Stimulated activated CD8-positive, alpha-beta memory T cell treated with anti-CD3 and anti-CD28 coated beads, Interleukin-4, amount 100 ng/mL, for 24 hours (primary cell): ENCODE measurements at places on chromosomes 2 and 18.

DNA sequence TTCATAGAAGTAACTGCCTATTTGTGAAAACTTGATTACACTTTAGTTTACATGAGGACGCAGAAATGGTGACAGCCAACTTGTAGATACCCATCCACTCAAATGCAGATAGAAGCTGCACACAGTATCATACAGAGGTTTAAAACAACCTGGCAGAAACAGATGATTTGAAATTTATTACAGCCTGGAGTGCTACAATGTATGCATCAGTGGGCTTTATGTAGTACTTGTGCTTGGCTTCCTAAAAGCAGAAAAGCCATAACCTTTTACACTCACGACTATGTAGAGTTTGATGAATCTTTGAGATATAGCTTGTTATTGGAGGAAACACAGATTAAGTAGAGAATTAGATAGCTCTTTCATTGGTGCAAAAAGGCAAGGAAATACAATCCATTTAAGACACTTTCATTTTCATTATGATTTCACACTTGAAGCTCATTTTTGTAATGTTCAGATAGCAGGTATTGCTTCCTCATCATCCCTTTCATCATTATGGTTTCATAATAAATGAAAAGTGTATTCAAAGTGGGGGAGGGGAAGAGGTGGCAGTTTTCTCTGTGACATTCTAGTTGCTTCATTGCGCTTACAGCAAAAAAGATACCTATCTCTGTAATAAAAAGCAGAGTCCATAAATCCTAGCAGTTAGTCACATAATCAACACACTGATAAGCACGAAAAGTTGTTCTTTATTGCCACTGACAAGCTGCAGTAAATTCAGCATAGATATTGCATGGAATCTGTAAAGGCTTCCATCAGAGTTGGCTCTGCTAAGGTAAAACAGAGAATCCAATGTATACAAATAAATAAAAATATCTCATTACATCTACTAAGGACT lies 789.8 kb upstream of the FSHR start:
- DNase-seq, result no peak

GRCh38 chr18:14026199-14026598 lies 106.0 kb downstream of the ZNF519 start:
- DNase-seq, result no peak

- DNase-seq, result no peak
These were observed 34.1 kb upstream of the SOS1 start for GRCh38 chr2:39154944-39155343.

DNA sequence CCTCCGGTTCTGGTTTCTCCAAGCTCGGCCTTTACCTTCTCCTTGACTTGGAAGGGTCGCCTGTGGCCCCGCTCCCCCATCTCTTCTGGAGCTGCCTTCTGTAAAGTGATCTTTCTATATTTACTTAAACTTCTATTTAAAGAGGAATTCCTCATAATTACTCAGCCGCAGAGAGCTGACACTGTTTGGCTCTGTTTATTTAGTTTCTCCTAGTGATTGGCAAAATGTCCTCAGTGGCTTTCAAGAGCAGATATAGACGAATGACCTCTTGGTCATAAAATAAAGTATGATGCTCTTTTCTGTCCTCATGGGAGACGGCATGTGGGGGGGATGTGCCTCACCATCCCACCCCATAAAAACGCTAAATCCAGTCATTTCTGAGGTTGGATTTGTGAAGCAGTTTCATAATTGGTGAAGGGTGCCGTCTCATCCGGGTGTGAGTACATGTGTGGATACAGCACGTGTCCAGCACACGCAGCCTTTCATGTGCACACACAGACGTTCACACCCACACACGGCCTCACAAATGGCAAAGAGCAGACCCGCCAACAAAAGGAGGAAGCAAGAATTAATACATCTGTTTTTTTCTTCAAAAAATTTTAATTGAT lies 43.4 kb upstream of the SMAD7 start:
- no peak for DNase-seq

DNA sequence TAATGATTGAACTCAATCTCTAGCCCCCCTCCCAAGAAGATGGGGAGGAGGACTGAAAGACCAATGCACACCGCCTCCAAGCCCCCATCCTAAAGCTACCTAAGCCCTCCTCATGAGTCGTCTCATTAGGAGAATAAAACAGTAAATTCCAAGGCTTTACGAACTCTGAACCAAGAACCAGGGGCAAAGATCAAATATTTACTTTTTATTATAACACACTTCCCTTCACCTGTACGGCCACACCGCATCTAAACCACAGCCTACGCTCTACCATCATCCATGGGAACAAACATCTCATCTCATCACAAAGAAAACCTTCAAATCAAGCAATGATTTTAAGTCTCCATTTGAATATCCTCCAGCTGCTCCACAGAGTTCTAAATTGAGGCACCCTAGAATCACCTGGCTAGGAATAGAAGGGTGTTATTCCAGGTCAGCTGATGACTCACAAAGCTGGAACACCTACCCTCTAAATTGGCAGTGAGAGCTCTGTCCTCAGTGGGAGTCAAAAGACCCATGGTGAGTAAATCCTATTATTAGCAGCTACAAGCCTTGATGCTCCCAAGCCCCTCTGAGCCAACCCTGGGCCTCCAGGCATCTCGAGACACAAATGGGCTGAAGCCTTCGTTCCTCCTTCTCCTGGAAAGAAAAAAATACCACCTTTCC lies 45.6 kb upstream of the BZW1 start:
- no peak for DNase-seq

- DNase-seq, result no peak
These were observed 17.8 kb upstream of the INO80C start for GRCh38 chr18:35515460-35516130.

DNA sequence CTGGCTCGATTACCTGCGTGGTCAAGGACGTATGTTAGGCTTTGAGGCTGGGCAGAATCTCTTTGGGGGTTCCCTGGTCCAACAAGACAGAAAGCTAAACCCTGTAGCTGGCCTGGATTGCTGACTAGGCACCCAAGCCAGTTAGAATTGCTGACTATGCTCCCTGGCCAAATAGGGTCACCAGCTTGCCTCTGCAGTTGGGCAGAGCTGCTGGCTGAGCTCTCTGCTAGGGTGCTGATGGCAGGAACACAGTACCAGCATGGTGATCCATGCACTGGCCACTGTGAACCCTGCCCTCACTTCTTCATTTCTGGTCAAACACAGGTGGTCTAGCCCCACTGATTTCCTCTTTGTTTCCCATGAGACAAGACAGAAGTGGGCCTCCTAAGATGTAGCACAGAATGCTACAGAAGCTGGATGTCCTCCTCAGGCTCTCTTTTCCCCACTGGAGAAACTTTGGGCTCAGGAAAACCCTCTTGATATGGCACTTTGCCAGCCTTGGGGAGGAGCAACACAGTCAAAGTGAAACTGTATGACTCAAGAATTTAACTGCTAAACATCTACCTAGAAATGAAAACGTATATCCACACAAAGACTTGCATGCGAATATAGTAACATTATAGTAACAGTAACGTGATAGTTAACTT lies 20.8 kb downstream of the SP140L start:
- no peak for DNase-seq

DNA sequence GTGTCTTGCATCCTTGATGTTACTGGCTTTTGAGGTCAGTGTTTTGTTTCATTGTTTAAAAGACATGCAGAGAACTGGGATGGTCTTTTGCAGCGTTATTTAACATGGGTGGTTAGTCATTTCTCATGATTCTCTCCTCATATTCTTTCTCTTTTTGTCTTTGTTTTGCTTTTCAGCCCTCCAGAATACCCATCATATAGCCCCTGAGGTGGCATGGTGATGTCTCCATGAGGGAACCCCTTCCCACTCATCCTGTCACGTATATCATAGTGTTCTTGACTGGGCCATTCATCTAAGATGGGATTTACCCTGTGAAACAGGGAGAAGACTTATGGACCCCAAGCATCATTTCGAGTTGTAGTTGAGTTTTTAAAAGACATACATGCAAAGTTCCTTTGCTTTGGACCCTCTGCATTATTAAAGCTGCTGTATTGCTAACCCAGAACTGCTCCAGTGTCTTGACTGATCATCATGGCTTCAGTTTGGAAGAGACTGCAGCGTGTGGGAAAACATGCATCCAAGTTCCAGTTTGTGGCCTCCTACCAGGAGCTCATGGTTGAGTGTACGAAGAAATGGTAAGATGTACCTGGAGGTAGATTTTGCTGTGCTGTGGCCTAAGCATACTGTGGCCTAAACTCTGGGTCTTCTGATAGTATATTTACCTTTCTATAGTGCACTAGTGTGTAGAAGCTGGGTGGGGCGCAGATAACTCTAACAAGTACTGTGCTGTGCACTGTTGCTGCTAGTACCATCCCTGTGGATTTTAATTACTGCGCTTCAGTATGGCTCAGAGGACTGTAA lies 1.4 kb downstream of the EHBP1 start:
- no peak for DNase-seq

DNA sequence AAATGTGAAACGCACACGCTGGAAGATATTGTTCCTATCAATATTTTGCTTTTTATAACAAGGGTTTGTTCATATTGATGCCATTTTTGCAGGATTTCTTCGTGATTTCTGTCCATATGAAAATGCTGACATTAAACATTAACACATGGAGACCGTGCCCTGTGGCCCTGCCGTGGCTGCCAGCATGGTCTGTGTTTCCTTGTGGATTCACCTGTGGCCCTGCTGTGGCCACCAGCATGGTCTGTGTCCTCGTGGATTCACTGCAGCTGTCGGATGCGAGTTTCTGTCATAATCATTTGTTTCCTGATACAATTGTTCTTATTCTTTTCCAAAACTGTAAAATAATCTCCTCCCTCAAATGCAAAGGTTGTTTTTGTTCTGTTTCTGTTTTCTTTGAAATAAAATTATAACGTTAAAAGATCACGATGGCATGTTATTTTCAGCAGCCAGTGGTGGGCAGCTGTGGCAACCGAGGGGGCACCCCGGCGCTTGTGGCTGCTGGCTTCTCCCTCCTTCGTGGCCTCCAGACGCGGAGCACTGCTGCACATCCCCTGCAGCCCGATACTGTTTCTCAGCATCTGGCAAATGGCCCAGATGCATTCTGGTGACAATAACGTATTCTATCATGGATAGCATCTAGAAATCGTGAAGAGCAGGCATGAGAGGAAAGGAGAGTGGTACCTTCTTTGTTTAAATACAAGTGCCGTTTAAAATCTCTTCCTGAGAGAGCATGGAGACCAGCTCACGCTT lies 143.5 kb downstream of the PTGR3 start:
- DNase-seq, result no peak

DNA sequence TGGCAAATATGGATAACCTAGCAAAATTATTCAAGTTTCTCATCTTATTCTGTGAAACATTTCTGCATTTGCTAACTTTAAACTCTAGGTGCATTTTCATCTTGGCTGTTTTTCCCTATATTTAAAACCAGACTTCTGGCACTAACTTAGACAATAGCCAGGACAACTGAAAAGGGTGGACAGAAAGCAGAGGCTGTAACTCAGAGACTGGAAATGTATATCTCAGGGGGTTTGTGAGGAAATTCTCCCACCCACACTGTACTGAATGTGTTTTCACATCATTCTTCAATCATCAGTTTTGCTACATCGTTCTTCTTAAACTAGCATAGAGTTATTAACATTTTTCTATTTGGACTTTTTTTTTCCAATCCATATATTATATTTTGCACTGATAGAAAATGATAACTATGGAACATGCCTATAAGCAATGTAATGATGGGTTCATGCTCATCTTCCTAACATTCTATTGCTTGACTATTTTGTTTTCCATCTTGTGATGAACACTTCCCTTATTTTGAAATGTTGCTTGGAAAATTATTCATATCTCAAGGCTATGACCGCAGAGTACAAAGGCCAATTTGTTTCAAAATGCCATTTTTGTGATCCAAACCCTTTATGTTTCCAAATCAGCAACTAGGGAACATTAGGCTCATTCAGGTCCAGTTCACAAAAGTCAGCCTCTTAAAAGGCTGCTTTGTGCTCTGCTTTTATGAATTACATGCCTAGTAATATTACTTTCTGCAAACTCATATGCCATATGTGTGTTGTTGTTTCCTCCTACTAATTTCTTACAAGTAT lies 125.8 kb upstream of the CDH19 start:
- no peak for DNase-seq

DNA sequence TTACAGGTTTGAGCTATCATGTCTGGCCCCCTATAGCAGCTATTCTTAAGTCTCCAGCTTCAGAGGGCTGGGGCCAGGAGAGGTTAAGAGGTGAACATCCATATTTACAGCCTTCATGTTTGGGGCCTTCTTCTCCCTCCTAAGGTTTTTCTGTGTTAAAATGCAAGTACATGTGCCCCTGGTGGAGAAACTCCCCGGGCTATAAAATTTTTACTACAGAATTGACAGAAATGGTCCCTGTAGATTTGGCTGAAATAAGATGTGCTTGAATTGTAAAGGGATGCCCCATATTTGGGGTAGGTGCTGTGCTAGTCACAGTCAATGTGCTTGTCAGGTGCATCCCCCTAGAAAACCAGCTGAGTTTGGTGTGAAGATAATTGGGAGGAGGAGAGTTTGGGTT lies 263.3 kb upstream of the CXCR4 start:
- no peak for DNase-seq

DNA sequence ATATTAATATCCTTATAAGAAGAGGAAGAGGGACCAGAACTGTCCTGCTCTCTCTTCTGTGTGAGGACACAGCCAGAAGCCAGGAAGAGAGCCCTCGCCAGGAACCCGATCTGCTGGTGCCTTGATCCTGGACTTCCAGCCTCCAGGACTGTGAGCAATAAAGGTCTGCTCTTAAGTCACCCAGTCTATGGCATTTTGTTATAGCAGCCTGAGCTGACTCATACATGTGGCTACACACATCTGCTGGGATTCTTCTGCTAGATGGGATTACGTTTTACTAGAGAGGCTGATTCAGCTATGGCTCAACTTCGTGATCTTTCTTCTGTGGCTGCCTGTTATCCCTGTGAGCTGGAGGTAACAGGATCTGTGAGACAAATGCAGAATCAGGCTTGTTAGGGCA lies 29.6 kb downstream of the ARL4C start:
- no peak for DNase-seq

DNA sequence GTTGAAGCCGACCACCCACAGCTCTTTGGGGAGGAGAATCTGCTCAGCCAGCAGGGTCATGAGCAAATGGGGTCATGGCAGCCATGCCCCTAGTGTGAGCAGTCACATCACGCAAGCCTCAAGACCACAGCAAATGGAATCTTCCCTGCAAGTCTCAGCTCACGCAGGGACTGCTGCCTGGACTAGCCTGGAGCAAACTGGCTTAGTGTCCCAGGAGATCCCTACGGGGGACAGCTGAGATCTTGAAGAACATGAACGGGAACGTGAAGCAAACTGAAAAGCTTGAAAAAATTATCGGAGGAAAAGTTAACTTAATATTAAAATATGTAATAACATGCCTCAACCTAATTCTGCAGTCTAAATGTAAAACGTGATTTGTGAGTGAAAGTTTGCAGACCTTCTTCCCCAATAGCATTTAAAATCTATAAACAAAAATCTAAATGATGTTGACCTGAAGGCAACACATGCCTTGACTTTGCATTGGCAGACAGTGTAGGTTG lies 118.4 kb downstream of the FAM124B start:
- DNase-seq, result no peak

GRCh38 chr18:70464343-70465114 lies 175.7 kb downstream of the SOCS6 start:
- peak; percentile 9 for DNase-seq

DNA sequence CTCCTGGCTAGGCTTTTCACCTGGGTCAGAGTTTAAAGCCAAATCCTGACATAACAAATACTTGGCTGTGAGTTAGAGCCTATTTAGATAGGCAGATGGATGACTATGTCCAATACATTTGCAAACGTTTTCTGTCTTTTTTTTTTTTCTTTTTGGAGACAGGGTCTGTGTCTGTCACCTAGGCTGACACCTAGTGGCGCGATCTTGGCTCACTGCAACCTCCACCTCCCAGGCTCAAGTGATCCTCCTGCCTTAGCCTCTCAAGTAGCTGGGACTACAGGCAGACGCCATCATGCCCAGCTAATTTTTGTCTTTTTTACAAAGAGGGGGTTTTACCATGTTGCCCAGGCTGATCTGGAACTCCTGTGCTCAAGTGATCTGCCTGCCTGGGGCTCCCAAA lies 124.8 kb downstream of the DYM start:
- DNase-seq, result no peak
